ENCODE measurements at places on chromosomes 1 and 21.

DNA sequence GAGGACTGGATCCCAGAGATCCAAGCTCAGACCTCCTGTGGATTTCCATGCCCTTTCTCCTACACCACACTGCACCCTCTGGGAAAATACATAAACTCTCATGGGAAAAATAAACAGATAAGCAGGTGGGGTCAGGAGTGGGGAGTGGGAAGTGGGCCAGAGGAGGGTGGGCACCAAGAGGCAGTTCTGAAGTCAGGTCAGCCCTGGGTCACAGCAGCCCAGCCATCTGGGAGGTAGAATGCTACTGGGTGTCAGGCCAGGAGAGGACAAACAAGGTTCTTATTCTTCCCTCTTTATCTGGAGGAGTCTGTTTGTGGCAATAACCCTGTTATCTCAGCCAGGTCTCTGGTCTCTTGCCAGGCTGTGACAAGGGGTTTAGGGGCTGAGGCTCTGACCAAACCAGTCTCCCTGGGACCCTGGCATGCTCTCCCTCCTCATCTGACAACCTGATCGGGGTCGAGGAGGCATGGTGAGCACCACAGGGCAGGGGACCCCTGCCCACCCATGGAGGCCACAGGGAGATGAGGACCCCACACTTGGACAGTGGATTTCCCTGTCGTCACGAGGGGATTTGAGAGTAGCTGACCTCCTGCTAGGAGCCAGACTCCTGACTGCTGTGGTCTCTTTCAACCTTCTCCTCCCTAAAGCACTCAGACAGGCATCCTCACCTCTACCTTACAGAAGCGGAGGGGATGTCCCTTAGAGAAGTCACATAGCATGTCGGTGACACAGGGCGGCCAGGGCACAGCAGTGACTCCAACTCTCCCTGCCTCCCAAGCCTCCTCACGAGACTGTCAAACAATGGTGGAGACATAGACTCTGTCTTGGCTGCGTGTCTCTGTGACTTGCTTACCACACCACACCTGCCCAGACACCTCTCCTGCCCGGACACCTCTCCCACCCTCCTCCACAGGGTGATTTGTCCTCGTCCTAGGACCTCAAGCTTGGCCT lies 51.3 kb upstream of the IFFO2 start:
- DNase-seq = no peak

GRCh38 chr1:42168763-42169162 lies 4.2 kb upstream of the GUCA2A start:
- DNase-seq = no peak

GRCh38 chr1:91278754-91279153 lies 125.9 kb downstream of the HFM1 start:
- no peak for DNase-seq

DNA sequence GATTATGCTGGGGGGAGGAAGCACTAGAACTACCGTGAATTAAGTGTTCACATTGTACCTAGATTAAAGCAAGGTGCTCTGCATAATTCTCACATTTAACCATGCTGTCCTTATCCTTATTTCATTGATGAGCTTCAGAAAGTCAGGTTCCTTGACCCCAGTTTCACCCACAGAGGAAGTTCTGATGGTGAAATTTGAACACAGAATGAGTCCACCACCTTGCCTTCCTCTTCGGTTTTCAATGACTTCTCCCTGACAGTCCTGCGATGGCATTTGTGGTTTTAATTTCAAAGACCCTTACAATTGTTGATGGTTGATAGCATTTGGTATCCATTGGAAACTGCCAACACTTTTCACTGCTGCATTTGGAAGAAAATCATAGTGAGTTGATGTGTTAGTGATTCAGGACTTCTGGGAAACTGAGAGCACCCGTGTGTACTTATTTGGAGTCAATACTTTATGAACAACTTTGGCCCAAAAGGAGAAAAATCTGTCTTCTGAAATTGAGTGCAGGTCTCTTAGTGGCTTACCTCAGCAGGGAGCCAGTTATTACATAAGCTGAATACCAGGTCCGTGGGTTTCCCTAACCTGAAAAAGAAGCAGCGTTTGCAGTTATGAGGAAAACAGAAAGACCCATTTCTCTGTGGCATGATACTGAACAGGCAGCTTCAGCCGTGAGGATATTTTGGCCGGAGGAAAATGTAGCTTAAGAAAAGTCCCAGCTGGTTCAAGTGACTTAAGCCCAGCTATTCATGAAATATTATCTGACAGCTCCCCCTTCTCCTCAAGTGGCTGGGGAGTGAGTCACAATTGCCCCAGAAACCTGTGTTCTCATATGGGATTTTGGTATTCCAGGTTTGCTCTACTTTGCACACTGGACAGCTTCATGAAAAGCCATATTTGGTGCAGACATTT lies 47.5 kb downstream of the ROR1 start:
- no peak for DNase-seq

- no peak for DNase-seq
Observed at GRCh38 chr1:230172016-230172537, 105.0 kb downstream of the GALNT2 start.

Measured in GM20000 (cell line).